Tracheal epithelial cell (primary cell): ENCODE measurements at places on chromosomes 6 and 20. TPM values are rescaled to one million over a fixed set of nuclear protein-coding genes. Genes with fewer than 3 reads are reported as not detected.

PDYN gene
- total RNA-seq, result not detected in 2 replicates

APOM gene
- total RNA-seq, result 0.96 and 1.3 TPM in 2 replicates

PHF20 gene
- total RNA-seq, result 23.0 and 28.0 TPM in 2 replicates

IRF4 gene
- total RNA-seq, result under 0.01 and 0.24 TPM in 2 replicates

TCF21 gene
- under 0.01 TPM in 1 of 2 replicates, not detected in the other for total RNA-seq

TFB1M gene
- total RNA-seq, result 14.9 and 21.4 TPM in 2 replicates
